ENCODE measurements at places on chromosomes 7 and 10.
A peak's percentile ranks its signal among the peaks of the same experiment; 100 is the strongest.

DNA sequence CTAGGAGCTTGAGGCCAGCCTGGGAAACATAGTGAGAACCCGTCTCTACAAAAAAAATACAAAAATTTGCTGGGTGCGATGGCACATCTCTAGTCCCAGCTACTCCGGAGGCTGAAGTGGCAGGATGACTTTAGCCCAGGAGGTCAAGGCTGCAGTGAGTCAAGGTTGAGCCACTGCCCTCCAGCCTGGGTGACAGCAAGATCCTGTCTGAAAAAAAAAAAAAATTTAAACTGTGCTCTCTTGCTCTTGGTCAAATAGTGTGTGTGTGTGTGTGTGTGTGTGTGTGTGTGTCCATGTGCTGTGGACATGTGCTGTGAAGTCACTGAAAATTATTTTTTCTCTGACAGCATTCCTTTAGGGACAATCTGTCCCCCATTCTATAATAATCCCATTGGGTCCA is 62.1 kb upstream of the TCF7L2 start:
- DNase-seq, result no peak

DNA sequence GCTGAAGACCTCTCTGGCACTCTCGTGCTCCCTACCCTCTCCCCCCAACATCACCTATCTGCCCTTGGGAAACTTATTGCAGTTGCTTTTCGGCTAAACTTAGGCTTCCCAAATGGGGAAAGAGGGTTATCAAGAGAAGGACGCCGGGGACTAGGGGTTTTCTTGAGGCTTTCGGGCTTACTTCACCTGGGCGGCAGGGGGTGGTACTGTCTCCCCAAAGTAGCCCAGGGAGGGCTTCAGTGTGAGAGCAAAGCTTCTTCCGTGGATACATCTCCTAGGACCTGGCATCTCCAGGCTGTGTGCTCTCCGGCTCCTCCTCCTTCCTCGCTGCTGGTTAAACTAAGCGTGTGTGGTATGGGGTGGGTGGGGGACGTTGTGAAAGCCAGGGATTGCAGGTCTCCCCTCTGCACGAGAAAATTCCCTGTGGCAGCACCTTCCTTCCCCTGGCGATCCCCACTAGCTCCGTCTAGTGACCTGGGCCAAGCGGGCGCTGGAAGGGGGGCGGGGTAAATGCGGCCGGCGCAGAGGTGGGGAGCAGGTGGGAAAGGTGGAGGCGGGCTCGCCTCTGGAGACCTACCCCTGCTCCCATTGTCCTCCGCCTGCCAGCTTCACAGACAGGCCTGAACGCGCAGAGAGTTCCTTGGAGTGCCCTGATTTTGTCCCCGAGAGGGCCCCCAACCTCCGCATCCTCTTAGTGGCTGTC is 1.1 kb downstream of the PLXDC2 start:
- no peak for DNase-seq

- DNase-seq, result peak; percentile 0
Measured at GRCh38 chr7:12685550-12685949, 1.9 kb upstream of the ARL4A start.

DNA sequence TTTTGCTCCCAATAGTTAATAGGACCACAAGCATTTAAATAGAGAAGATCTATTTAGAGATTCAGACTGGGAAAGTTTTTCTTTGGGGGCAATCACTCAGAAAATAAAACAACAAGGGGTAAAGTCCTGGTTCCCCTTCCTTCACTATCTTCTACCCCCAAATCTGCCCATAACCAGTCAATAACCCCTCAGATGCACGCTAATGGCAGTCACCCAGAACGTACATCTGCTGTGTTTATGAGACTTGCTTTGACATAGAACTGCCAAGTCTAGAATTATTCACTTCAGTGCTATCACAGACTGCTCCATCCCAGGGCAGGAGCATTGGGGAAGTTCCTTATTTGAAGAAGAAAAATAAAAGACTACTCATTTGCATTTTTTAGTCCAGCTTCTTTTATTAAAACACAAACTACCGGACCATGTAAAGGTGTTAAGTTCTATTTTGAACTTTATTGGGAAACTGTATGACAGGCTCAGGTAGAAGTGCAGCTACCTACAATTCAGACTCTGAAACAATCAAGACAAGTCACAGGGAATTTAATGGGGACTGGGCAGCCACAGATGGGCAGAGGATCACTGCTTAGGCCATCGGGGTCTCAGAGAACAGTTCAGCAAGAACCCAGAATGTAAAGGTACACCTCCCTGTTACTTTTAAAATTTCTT is 38.4 kb downstream of the ANK3 start:
- DNase-seq, result no peak

GRCh38 chr7:26070290-26070689 is 81.7 kb upstream of the NFE2L3 start:
- DNase-seq, result no peak

DNA sequence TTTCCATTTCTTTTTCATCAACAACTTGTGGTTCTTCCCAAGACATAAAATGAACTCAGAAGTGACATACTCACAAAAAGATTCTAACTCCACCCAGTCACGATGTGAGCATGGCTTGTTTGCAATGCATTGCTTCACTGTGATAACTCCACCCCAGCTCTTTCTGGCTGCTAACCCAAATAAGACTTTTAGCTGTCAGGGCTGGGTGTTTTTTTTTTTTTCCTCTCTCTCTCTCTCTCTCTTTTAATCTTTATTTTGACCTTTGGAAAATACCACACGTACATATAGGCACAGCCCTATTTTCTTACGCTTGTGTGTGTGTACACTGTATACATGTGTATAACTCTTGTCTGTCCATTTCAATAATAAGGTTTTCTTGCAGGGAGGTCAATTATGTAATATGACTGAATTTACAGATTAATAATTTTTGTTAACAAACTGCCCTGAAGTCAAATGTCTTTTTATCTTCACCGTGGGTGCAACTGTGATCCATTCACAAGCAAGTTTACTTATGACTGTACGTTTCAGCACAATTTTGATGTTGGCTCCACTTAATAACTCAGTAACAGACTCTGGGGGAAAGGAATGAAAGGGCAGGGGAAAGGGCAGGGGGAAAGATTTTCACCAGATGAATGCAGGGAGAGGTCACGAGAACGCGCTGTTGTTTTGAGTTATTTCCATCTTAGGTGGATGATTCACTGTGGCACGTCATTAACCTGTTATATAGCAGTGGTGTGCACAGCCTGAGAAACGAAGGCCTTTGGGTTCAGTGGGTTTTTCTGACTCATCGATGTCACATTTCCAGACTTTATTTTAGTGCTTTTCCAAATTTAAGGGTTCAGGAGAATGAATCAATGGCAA is 49.1 kb downstream of the APBB1IP start:
- DNase-seq, result peak; percentile 64

DNA sequence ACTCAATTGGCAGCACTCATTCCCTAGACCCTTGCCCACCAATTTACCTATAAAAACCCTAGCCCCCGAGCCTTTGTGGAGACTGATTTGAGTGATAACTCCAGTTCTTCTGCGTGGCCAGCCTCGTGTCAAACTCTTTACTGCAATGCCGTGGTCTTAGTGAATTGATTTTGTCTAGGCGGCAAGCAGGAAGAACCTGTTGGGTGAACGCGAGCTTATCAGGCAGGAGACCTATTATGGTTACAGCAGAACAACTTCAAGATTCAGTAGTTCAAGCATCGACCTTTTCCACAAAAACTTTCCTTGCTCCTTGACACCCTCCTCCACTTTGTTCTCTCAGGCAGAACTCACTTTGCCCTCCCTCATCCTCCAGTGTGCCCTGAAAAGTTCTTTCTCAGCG is 12.2 kb downstream of the SSMEM1 start:
- DNase-seq, result no peak

GRCh38 chr10:59265141-59265540 is 88.7 kb downstream of the PHYHIPL start:
- DNase-seq, result no peak

DNA sequence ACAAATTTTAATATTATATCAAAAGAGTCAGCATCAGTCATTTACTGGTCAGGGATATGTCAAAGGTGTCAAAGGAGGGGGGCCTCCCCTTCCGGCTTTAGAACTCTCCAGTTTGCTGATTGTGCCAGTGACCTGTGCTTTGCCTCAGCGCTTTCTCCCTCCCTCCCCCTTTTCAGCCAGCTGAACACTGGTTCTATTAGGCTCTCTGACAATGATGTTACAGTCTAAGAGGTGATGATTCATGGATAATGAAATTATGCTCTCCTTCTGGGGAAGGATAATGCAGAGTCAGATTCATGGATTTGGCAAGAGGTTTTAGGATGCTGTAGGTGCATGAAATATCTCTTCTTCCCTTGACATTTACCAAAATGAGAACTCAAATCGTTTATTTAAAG is 6.1 kb downstream of the LRRTM3 start:
- DNase-seq, result no peak

DNA sequence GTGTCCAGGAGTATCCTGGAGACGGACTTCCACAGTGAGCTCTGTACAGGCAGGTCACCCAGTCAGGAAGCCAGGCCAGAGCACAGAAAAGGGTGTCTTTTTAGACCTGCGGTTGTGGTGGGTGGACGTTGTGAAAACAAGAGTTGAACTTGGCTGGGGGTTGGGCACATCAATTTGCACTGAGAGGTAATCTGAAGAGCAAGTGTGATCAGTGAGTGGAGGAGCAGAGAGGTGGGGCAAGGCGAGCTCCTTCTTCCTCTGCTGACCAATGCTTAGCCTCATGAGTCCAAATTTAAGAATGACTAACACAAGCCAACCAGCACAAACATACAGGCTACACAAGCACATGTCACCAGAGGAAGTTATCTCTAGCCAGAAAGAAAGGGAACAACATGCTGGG is 310.8 kb downstream of the TCERG1L start:
- no peak for DNase-seq

GRCh38 chr7:142878315-142878714 is 7.2 kb downstream of the TRPV6 start:
- DNase-seq, result no peak

DNA sequence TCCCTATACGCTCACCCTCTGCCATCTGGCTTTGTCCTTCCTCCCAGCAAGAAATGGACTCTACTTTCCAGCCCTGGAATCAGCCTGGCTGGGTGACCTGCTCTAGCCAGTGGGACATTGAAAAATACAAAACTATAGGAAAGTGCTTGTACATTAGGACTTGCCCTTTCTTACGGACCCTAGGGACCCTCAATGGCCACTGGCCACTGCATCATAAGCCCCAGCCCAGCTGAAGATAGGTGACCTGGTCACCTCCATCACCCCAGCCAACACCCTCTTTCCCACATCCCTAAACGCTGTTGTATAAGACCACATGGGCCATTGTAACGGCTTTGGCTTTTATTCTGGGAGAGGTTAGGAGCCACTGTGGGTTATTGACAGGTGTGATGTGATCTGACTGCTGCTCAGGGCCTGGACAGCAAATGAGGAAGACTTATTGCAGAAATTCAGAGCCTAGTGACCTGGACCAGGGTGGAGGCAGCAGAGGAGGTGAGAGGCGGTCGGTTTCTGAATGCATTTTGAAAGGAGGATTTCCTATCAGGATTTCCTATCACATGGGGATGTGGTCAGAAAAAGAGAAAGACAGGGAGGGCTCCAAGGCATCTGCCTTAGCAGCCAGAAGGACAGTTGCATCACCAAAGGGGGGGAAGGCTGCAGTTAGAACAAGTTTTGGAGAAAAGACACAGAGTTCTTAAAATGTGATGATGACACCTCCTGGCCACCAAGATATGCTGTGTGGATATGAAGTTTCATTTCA is 2.2 kb upstream of the LMBR1 start:
- DNase-seq, result no peak

DNA sequence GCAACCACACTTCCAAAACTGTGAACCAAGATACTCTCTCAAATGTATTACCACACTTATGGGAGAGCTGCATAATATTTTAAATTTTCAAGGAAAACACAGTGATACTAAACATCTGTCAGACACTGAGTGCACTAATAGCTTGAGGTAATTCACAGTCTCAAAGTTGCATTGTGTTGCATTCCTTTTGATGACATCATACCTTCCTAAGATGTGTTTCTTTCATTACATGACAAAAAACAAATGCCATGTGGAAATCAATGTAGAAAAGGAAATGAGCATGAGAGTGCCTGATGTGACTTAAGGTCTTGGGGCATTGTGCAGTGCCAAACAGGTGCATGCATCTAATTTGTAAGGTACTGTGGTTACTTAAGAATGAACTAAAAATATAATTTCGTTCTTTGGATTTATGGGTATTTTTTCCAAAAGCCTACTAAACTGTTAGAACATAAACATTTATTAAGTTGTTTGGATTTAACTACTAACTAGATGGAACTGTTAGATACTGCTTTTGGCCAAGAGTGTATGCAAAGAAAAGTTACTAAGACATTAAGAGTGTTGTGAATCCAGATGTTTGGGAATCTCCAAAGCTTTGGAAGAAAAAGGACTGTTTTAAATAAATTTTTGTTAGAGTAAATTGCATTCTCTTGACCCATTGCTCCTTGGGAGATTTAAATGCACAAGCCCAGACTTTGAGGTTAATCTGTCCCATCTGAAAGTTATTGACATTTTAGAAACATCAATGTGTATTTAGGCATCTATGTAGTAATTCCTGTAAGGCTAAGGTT is 496.2 kb upstream of the SEMA3D start:
- no peak for DNase-seq

DNA sequence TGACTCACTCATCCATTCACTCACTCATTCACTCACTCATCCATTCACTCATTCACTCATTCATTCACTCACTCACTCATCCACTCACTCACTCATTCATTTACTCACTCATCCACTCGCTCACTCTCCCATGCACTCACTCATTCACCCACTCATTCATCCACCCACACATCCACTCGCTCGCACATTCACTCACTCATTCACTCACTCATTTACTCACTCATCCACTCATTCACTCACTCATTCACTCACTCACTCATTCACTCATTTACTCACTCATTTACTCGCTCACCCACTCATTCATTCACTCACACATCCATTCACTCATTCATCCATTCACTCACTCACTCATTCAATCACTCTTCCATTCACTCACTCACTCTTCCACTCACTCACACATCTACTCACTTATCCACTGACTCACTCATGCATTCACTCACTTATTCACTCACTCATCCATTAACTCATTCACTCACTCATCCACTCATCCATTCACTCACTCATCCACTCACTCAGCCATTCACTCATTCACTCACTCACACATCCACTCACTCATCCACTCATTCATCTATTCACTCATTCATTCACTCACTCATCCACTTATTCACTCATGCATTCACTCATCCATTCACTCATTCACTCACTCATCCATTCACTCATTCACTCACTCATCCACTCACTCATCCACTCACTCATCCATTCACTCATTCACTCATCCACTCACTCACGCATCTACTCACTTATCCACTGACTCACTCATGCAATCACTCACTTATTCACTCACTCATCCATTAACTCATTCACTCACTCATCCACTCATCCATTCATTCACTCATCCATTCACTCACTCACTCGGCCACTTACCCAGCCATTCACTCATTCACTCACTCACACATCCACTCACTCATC is 74.0 kb downstream of the CARD11 start:
- no peak for DNase-seq

DNA sequence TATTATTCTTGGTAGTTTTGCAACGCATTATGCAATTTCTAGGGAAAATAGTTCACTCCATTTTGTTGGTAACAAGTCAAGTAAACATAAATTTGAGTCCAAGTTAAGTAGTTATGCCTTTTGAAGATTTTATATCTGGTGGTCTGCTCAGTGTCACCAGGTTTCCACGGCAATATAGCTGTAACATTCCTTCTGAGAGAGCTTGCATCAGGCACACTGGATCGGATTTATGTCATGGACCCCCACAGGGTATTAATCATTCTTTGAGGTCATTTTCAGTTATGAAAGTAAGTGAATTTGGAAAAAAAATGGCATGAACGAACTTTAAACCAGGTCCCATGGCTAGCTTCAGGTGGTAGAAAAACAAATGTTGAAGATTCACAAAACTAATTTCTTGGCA is 136.3 kb downstream of the POLR1F start:
- DNase-seq, result no peak

- no peak for DNase-seq
Measured at GRCh38 chr7:127870231-127870907, 160.9 kb downstream of the LRRC4 start.
